ENCODE measurements at places on chromosomes 2 and 18.

- no peak for DNase-seq
These were observed 76.3 kb downstream of the SOWAHC start for GRCh38 chr2:109690457-109690821.

GRCh38 chr2:158955842-158956365 lies 12.5 kb upstream of the TANC1 start:
- DNase-seq: no peak

DNA sequence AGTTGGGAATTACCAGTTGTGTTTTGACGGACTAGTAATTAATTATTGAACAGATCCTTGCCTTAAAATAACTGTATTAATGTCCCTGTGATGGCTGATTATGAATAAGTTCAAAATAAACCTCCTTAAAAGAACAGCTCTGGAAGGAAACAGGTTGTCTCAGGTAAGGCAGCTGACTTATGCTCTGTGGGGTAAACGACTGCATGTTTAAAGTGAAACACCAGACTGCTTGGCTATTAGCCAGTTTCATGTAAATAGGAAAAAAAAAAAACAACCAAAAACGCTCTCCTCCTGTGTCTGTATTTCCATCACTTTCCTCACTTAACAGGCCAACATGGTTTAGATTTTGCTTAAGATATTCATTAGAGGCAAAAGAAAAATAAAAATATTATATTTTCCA lies 243.6 kb downstream of the TMEM182 start:
- DNase-seq: no peak

DNA sequence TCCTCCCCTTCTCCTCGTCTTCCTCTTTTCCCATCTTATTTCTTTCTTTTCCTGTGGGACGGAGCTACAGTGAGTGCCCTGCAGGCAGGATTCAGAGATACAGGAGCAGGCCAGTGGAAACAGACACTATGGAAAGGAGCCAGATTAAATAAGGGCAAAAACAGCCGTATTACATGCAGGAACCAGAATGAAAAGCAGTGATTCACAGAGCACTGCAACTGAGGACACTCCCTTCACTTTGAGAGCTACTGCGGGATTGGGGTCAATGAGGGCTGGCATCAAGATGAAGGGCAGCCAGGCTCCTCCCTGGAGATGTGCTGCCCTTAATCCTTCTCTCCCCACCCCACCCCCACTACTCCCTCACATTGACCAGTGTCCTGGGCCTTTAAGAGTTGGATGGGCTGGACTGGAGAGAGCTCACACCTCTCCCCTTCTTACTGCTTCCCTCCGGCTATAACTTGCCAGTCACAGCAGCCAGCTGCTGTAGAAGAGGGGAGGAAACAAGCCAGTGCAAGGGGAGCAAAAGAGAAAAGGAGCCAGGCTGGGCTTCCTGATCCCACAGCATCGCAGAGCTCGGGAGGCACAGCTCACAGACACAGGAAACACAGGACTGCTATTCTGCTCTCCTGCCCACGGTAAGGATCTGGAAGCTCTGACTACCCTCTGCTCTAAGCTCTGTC lies at the start of gene PLCD4:
TSS of gene PLCD4 (plus strand) at position 464 of the 680 bp plus-strand sequence. CDS start 7,841 bp downstream, outside the sequence.
- no peak for DNase-seq

- no peak for DNase-seq
These were observed 208.1 kb downstream of the VAPA start for GRCh38 chr18:10121786-10122515.

DNA sequence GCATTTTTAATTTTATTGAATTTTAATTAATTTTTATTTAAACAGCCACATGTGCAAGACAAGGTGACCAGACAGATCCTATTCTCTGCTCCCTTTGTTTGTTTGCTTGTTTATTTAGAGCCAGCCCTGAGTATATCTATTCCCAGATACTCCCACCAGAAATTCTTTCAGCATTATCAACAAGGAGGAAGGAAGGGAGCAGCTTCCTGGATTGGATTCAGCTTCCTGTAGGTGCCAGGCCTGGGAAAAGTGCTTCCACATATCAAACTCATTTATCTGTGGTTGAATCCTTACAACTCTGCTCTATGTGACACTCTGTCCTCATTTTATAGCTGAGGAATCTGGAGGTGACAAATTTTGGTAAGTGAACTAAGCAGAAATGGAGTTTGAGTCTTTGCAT lies 60.5 kb upstream of the KLF7 start:
- DNase-seq: no peak

GRCh38 chr2:186346216-186346615 lies 139.8 kb upstream of the ZC3H15 start:
- DNase-seq: no peak

GRCh38 chr18:65761636-65762295 lies 11.0 kb downstream of the CDH7 start:
- no peak for DNase-seq

- no peak for DNase-seq
These were observed 122.2 kb downstream of the SLC8A1 start for GRCh38 chr2:40329739-40330030.

- no peak for DNase-seq
These were observed 83.0 kb downstream of the NPAS2 start for GRCh38 chr2:100902817-100903405.

DNA sequence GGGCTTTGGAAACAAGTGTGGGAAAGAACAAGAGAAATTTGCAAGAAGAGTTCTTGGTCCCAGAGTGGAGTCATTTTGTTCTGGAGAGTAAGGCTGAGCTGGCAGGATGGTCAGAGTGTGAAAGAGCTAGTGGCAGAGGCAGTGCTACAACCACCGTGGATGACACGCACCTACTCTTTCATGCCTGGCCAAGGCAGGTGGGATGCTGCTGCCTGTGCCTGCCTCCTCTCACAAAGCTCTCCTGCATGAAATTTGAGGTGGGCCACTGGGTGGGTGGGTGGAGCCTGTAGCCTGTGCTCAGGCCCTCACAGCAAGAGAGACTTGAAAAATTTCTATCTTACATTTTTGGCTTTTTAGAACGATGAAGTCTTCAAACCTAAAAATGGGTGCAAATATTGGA lies 9.4 kb upstream of the INO80C start:
- no peak for DNase-seq

- DNase-seq: no peak
These were observed 17.3 kb downstream of the C2orf76 start for GRCh38 chr2:119349289-119349688.

- no peak for DNase-seq
These were observed 66.2 kb downstream of the CD28 start for GRCh38 chr2:203772456-203773165.

DNA sequence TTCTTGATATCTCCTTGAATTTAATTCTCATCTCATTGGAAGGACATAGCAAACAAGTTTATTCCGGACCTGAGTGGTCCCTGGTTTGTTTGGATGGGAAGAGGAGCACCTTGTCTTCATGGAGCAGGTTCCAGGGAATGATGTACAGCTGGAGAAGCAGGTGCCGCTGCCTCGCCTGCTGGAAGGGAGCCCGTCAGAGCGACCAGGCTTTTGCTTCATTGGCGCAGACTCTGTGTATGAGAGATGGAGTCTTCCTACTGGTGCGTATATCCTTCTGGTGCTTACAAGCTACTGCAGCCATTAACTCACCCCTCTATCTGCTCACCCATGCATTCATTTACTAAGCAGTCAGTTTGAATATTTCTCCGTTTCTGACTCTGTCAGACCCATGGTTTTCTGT lies 11.6 kb upstream of the ALLC start:
- DNase-seq: no peak

DNA sequence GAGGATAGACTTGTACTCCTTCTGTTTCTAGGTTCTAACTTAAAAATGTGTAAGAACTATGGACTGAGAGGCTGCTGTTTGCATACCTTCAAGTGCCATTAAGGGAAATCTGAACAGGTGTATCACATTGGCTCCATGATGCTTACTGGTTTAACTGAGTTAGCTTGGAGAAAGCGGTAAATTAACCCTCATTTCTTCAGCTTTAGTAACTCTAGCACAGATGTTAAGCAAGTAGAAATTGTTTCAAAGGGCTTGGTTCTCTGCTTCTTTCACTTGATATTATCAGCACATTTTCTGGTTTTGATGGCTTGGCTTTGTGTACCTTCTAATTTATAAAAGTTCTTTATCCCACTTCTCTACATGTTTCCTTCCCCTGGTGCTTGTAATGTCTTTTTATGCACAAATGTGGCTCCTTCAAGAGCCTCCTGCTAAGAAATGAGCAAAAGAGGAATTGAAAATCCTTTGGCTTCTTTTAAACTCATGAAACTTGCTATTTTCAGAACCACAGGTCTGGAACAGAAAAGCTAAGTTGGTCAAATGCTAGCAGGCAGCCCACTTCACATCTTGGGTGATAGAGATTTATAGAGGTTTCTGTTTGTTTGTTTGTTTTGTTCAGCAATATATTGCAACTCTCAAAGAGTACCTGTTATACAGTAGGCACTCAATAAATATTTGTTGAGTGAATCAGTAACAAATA lies 249.9 kb upstream of the THUMPD2 start:
- no peak for DNase-seq

GRCh38 chr2:22450831-22451230 lies 934.1 kb upstream of the KLHL29 start:
- DNase-seq: no peak

DNA sequence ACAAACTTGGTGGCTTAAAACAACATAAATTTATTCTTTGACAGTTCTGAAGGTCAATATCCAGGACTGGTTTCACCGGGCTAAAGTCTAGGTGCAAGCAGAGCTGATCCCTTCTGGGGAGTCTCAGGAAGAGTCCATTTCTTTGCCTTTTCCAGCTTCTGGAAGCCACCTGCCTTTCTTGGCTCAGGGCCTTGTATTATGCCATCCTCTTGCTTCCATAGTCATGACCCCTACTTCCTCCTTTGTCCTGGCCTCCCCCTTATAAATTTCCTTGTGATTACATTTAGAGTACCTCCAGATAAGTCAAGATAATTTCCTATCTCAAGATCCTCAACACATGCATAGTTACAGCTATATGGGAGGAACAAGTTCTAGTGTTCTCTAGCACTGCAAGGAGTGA lies 1089.5 kb downstream of the LRP1B start:
- DNase-seq: no peak

DNA sequence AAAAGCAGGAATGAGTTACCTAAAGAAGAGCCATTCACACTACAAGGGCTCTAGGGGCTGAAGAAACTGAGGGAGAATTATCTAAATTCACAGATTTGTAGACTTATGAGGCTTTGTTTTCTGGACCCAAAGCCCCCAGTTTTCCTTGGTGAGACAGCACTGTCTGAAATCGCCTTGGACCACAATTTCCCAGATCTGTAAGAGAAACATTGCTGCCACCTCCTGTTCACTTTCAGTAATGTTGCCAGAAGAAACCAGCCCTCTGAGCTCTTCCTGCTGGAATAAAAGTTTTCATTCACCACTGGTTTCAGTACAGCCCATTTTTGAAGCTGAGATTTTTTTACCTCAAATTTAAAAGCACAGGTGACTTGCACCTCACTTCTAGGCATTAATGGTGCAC lies 169.2 kb downstream of the CDH20 start:
- no peak for DNase-seq

- no peak for DNase-seq
These were observed 56.3 kb downstream of the OSBPL1A start for GRCh38 chr18:24341361-24341760.

DNA sequence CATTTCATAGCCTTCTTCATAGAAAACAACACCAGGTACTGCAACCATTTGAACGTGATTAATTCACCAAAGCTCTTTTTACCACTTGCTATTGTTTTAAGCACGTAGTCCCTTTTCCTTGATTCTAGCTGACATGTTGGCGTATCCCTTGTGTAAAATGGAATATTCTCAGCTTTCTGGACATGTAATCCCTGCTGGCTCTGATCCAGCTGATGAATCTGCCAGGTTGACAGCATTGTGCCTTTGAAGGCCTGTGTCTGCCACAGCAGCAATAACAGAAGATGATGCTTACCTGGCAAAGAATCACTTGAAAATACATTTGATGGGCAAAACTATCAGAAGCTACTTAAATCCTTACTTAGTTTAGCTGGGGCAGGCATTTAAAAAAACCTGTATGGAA lies 81.0 kb upstream of the CCDC150 start:
- no peak for DNase-seq

DNA sequence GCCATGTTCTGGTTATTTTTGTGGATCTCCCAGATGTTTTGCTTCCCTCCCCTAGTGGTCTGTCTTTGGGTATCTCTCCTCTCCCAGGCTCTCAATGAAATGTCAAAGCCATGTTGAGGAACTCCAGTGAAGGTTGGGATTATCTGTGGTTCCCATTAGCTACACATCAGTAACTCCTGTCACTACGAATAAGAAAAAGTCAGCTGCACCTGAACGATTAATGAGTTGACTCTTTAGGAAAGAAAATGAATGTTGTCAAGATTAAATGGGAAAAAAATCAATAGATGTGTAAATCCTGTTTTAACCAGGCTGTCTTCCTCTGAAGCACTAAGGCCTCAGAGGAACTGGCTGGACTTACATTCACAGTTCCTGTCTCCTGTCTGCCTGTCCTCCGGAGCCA lies 94.0 kb upstream of the DAPL1 start:
- DNase-seq: no peak

GRCh38 chr2:54772531-54772930 lies 49.1 kb downstream of the EML6 start:
- no peak for DNase-seq

DNA sequence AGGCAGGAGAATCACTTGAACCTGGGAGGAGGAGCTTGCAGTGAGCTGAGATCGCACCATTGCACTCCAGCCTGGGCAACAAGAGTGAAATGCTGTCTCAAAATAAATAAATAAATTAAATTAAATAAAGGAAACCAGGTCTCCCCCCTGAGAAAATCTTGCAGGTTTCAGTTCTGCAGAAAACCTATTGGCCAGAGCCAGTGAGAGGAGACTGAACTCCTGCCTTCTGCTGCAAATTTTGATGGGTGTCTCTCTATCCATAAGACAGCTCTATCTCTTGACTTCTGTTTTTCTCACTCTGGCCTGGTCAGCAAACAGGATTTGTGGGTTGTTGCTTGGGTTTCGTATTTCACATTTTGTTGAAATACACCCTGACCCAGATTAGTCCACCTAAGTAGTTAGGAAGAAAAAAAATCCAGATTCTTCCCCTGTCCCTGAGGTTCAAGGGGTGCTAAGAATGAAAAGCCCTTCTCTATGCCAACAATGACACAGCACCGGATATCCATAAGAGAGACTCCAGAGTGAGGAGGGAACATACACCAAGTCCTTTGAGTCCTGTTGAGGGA lies 86.7 kb upstream of the MAP4K4 start:
- DNase-seq: no peak

GRCh38 chr2:24855022-24855622 lies 61.9 kb downstream of the CENPO start:
- DNase-seq: no peak

GRCh38 chr18:75475228-75475627 lies 47.7 kb upstream of the SMIM21 start:
- no peak for DNase-seq

DNA sequence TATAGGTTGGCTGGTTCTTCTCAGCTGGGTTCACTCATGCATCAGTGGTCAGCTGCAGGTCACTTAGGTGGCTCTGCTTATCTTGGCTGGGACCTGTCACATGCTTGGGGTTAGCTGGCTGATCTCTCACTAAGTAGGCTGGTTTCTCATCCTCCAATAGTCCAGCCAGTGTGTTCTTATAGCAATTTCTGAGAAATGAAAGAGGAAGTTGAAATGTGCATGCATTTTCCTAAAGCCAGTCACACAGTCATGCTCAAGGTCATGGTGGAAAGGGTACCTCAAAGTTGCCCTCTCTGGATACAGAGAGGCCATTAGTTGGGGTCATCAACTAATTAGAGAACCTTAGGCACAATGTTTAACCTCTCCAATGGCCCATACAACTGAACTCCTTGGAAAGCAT lies 64.4 kb downstream of the KLHL29 start:
- no peak for DNase-seq
